ENCODE measurements at places on chromosomes 12 and 14.

DNA sequence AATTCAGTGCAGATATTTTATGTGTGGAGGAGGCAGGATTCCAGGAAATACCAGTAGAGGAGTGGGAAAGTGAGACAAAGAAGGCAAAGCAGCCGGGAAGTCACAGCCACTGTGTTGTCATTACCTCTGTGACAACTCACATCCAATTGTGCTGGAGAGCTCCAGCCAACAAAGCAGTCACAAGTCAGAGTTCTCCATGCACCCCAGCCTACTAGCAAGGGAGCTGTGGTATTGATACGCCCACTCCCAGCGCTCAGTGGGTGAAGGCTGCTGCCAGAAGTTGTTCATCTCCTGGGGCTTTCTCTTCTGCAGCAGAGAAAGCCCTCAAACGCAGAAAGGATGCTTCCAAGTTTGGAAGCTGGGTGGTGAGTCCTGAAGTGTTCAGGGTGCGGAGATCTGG, 93.9 kb downstream of the DICER1 start:
- H3K27me3 ChIP-seq = no peaks in the 10 kb centered on the region
- H3K4me3 ChIP-seq = no peak overlapping the region
- no peaks in the 10 kb centered on the region for H3K36me3 ChIP-seq

GRCh38 chr12:42677461-42677860, 87.9 kb upstream of the PRICKLE1 start:
- H3K4me3 ChIP-seq = no peak overlapping the region
- no peak for DNase-seq
- no peaks in the 10 kb centered on the region for H3K27me3 ChIP-seq
- no peaks in the 10 kb centered on the region for H3K4me1 ChIP-seq
- H3K36me3 ChIP-seq = no peaks in the 10 kb centered on the region

GRCh38 chr12:45186762-45187161, 29.1 kb upstream of the ANO6 start:
- H3K4me3 ChIP-seq = no peak overlapping the region
- H3K27ac ChIP-seq = no peak overlapping the region
- peaks cover 9% of the 10 kb centered on the region for H3K4me1 ChIP-seq
- no peaks in the 10 kb centered on the region for H3K36me3 ChIP-seq

DNA sequence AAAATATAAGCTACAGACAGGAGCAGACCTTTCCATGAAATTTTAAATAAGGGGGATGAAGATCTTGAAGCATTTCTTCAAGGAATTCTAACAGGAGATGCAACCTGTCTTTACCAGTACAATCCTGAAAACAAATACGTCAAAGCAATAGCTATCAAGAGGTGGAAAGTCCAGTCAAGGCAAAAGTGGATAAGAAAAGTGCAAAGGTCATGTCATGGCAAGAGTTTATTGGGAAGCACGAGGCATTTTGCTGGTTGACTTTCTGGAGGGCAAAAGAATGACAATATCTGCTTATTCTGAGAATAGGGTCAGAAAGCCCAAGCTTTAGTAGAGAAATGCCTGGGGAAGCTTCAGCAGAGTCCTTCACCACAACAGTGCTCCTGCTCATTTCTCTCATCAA, 34.3 kb upstream of the PRB4 start:
- no peaks in the 10 kb centered on the region for H3K4me1 ChIP-seq
- no peak overlapping the region for H3K4me3 ChIP-seq
- no peak overlapping the region for H3K27ac ChIP-seq
- no peaks in the 10 kb centered on the region for H3K27me3 ChIP-seq
- H3K36me3 ChIP-seq = no peaks in the 10 kb centered on the region

DNA sequence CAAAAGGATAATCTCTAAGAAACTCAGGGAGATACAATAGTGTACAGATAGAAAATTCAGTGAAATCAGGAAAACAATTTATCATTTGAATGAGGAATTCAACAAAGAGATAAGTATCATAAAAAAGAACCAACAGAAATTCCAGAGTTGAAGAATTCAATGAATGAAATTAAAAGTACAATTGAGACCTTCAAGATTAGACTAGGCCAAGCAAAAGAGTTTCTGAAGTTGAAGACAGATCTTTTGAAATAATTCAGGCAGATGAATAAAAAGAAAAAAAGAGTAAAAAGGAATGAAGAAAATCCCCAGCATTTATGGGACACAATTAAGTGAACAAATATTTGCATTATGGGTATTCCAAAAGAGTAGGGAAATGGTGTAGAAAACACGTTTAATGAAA, 412.6 kb downstream of the TMEM121 start:
- no peak overlapping the region for H3K27ac ChIP-seq
- H3K4me3 ChIP-seq = no peak overlapping the region
- peaks cover 7% of the 10 kb centered on the region for H3K27me3 ChIP-seq
- H3K4me1 ChIP-seq = no peaks in the 10 kb centered on the region

DNA sequence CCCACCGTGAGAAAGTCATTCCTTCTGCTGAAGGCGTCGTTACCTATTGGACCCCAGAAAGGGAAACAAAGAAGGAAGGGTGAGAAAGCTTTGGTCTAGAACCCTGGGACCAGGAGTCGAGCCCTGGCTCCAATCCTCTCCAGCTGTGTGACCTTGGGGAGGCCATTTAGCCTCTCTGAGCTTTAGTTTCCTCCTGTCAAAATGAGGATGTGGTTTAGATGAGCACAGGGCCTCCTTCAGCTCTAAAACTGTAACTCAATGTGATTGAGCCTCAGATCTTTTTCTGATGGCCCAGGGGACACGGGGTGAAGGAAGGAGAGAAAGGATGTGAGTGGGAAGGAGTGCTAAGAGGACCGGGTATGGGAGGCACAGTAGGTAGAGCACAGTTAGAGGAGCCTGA, 7.7 kb downstream of the JDP2 start:
- H3K27ac ChIP-seq = peak overlapping the region; percentile 1
- peaks cover 12% of the 10 kb centered on the region for H3K4me1 ChIP-seq
- no peak for DNase-seq
- H3K27me3 ChIP-seq = no peaks in the 10 kb centered on the region
